Right cardiac atrium (tissue), 5 donors: ENCODE measurements at places on chromosomes 3 and 15.

GRCh38 chr15:80250614-80251427, 1.2 kb downstream of the CTXND1 start:
- no peak for DNase-seq

DNA sequence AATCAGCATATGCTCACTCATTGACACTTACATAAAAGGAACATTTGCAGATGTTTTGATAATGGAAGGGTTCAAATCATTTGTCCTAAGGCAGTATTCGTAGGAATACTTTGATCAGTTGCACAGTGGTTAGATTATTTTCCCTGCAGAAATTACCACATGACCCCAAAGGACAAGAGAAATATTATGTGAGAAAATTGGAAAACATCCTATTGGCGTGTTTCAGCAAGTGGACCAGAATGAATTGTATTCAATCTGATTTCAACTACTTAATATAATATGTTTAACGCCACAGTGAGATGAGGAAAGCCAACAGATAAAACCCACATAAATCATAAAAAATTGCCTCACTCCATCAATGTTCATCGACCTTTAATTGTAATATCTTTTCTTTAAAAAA, 195.0 kb upstream of the MDFIC2 start:
- no peak for DNase-seq

- DNase-seq: no peak
Measured at GRCh38 chr15:82680200-82681102, 29.2 kb downstream of the AP3B2 start.

DNA sequence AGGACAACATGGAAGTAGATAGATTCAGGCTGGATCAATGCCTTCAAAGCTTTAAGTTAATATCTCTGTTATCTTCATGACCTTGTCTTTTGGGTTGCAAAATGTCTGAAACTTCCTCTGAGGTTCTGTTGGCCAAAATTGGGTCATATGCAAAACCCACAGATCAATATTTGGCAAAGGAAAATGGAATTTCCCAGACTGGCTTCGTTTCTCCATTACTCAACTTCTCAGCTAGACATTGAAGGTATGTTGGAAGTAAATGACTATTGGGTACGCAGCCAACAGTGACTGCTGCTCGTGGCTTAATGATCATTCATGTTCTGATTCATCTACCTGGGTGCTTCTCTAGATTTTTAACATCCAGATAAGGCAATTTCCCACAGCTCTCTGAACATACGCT, 675.4 kb upstream of the SGO1 start:
- no peak for DNase-seq

DNA sequence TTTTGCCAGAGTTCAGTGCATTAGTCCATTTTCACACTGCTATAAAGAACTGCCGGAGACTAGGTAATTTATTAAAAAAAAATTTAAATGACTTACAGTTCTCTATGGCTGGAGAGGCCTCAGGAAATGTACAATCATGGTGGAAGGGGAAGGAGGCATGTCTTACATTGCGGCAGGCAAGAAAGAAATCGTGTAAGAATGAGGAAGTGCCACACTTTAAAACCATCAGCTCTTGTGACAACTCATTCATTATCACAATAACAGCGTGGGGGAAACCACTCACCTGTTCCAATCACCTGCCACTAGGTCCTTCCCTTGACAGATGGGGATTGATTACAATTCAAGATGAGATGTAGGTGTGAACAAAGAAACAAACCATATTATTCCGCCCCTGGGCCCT, 1361.4 kb downstream of the NSUN3 start:
- DNase-seq: no peak

DNA sequence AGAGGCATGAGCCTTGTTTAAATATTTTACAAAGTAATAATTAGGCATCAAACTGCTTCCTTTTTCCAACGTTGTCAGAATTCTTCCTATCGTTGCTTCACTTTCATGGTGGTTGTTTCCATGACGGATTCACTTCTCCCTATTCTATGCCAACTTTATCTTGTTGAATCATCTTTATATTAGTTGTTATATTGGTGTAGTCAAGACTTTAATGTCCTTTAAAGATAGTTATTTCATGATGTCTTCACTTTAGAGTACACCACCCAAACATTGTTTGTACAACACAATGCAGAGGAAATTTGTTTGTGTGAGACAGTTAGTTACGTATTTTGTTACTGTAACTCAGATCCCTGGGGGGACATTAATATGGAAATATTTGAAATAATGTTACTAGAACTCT, 61.9 kb downstream of the CRYBG3 start:
- DNase-seq: no peak

GRCh38 chr3:61299343-61300005, 48.2 kb upstream of the FHIT start:
- no peak for DNase-seq

DNA sequence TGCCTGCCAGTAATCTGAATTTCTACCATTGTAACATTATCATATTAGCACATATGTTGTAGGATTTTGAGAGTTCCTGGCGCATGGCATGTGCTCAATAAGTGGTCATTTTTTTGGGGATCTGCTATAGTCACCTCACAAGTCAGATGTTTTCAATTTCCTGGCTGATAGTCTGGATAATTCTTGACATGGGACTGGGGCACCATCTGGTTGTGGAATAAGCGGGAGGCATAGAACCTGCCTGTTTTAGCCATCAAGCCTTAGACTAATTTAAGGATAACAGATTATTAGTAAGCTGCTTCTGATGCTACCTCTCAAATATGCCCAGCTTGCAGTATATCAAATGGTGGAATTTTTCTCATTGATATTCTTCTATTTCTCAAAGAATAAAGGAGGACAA, 39.1 kb downstream of the GASK1A start:
- no peak for DNase-seq

- no peak for DNase-seq
Measured at GRCh38 chr3:79362571-79363270, 405.1 kb downstream of the ROBO1 start.

- no peak for DNase-seq
Measured at GRCh38 chr15:51016615-51017014, 78.1 kb downstream of the TNFAIP8L3 start.

GRCh38 chr3:108100906-108101660, 10.3 kb upstream of the CD47 start:
- no peak for DNase-seq

- DNase-seq: no peak
Measured at GRCh38 chr15:56249092-56249491, 5.4 kb upstream of the RFX7 start.

DNA sequence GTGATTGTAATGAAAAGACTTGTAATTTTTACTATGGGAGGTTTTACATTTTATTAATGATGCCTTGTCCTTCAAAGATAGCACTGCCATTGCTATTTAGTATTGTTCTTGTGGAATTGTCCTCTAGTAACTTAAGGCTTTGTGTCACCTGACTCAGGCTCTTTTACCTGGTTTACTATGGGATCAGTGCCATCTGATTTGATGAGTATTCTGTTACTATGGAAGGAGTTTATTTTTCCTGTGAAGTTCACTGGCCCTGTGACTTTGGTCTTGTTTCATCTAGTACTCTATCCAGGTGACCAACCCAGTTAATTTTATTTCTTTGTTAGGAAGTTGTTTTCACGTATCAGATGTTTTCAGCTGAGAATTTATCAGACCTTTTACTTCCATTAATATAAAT, 9.0 kb downstream of the MORF4L1 start:
- no peak for DNase-seq

GRCh38 chr3:49530701-49531100, 23.6 kb upstream of the BSN start:
- no peak for DNase-seq

GRCh38 chr3:11578169-11578568, 65.5 kb downstream of the VGLL4 start:
- no peak for DNase-seq

GRCh38 chr3:61841111-61841845, 279.9 kb downstream of the PTPRG start:
- DNase-seq: no peak

DNA sequence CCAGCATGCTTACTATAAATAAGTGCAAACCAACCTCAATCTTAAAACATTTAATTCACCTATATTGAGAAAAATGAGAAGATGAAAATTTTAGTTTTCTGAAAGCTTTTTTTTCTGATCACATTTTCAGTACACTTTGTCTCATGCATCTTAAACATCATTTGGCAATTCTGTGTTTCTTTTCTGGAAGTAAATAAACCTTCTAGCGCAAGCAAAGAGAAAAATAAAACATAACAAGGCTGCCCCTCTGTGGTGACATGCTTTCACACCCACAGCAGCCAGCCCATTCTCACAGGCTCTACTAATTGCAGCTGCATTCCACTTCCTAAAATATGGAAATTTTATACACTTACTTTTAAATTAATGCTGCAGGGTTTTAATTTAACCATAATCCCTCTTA, 90.1 kb downstream of the NEK10 start:
- DNase-seq: no peak

- no peak for DNase-seq
Measured at GRCh38 chr3:146177519-146177918, 16.5 kb upstream of the PLOD2 start.

GRCh38 chr3:22453906-22454535, 703.0 kb upstream of the ZNF385D start:
- DNase-seq: no peak

- no peak for DNase-seq
Measured at GRCh38 chr3:48402907-48403306, 27.0 kb downstream of the PLXNB1 start.

- DNase-seq: no peak
Measured at GRCh38 chr15:60651734-60652141, 172.8 kb upstream of the ICE2 start.

DNA sequence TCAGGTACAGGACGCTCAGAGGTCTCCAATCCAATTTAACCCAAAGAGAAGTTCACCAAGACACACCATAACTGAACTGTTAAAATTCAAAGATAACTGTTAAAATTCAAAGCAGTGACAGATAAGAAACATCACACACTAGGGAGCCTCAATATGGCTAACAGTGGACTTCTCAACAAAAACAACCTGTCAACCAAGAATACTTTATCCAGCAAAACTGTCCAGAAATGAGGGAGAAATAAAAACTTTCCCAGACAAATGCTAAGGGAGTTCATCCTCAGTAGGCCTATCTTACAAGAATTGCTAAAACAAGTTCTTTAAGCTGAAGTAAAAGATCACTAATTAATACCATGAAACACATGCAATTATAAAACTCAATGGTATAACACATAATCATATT, 36.3 kb upstream of the MYLK start:
- DNase-seq: no peak

DNA sequence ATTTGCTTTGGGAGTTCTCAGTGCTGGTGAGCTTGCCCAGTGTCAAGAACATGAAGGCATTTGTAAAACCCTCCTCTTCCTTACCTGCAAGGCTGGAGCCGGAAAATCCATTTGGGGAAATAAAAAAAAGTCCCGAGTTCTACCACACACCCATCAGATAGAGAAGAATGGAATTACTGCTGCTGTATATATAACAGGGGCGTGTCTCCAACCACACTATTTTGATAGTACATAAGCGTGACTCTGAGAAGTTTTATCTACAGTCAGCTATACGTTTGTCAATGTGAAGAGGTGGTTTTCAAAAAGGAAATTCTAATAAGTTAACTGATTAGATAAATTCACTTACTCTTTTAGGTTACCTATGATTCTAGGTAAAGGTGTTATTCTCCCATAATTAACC, 1.3 kb upstream of the CPA3 start:
- DNase-seq: no peak

- no peak for DNase-seq
Measured at GRCh38 chr3:17770682-17771081, 28.3 kb upstream of the TBC1D5 start.

DNA sequence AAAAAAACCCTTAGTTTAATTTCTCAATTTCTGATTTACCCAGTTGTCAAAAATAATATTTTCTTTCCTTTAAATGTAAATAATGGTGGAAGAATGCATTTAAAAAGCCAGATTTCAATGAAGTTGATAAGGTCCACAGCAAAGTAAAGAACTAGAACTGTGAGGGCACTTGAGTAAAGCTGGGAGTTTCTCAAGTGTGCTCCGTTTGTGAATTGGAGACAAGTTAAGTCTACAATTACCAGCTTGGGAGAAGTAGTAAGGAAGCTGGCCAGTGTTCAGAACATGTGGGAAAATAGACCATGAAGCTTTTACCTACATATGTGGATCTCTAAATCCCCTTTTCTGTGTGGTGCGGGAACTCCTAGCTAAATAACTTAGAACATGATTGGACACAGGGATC, 239.4 kb downstream of the OXSM start:
- no peak for DNase-seq

GRCh38 chr15:88543065-88543776, 3.3 kb downstream of the DET1 start:
- DNase-seq: no peak

DNA sequence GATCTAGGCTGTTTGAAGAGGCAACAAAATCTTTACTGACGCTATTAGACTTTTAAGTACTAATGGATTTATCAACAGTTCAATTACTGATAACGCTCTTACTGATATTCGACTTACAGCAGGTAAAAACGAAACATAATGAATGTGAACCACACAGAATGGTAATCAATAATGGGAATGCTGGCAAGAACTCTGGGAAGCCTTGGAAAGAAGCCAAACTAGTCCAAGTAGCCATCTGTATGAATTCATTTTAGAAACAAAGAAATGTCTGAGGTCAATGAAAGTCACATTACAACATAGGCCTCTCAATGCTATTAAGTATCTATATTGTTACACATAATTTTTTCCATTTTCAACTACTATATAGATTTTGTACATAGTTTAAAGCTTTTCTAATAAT, 130.0 kb downstream of the DMXL2 start:
- DNase-seq: no peak

GRCh38 chr3:139309061-139309591, 34.7 kb upstream of the MRPS22 start:
- DNase-seq: no peak

- no peak for DNase-seq
Measured at GRCh38 chr3:59433546-59433945, 383.7 kb upstream of the CFAP20DC start.
